ENCODE measurements at places on chromosomes 3 and 15. TPM values are rescaled to one million over a fixed set of nuclear protein-coding genes. Genes with fewer than 3 reads are reported as not detected.

- DNase-seq = no peak
Measured at GRCh38 chr3:194880940-194881925, 195.6 kb downstream of the FAM43A start.

- peak; percentile 65 for DNase-seq
Measured at GRCh38 chr3:129278966-129279906, 566 bp downstream of the HMCES start.

DNA sequence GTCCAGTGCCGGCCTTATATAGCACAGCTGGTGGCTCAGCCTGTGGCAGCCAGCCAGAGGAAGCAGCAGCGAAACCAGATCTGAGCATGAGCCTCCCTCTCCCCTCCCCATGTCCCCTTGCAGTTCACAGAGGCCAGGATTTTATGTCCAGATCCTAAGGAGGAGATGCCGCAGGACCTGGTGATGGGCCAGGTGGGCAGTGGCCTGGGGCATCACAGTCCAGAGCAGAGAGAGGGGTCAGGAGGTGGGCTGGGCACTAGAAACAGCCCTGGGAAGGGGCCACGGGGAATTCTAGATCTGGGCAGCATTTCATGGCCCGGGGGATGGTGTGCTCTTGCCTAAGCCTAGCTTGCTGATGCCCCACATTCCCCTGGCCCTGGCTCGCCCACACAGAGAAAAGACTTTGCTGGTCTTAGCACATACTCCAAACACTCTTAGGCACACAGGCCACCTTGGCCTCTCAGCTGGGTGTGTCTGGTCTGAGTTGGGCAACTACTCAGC lies 259 bp upstream of the CILP start:
- no peak for DNase-seq

DNA sequence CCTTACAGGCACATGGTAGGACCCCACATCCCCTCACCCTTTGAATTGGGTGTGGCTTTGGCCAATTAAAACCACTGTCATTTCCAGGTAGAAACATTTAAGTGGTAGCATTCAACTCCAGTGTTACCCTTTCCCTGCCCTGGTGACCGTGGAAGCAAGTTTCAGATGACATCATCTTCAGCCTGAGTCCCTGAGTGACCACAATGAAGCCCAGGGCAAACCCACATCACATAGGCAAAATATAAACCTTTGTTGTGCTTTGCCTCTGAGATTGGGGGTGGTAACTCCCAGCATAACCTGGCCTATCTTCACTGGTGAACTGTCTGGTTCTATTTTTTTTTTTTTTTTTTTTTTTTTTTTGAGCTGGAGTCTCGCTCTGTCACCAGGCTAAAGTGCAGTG lies 404.0 kb upstream of the WNT5A start:
- peak; percentile 82 for DNase-seq

DNA sequence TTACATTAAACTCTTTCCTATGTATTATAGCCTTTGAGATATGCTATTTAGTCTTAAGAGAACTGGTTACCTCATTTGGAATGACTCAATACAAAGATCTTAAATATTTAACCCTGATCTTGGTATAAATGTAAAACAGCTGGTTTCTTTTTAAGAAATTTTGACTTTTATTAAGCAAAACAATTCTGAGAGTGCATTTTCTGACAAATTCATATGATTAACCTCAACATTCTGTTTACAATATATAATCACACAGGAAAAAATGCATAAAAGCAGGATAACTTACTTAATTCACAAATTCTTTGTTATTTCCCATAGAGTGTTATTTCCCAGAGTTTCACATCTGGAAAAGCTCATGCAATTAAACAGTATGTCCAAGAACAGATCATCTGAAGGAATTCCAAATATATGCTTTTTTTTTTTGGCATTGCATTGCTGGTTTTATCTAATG lies 400.4 kb upstream of the THBS1 start:
- DNase-seq = no peak

GRCh38 chr3:44555723-44556122 lies 730 bp downstream of the ZKSCAN7 start:
- no peak for DNase-seq

GRCh38 chr15:26103002-26103404 lies 239.9 kb upstream of the ATP10A start:
- DNase-seq = peak; percentile 16

- no peak for DNase-seq
Measured at GRCh38 chr3:141076036-141076773, 25.1 kb downstream of the SPSB4 start.

- DNase-seq = no peak
Measured at GRCh38 chr3:83953417-83954089, 1005.2 kb upstream of the CADM2 start.

DNA sequence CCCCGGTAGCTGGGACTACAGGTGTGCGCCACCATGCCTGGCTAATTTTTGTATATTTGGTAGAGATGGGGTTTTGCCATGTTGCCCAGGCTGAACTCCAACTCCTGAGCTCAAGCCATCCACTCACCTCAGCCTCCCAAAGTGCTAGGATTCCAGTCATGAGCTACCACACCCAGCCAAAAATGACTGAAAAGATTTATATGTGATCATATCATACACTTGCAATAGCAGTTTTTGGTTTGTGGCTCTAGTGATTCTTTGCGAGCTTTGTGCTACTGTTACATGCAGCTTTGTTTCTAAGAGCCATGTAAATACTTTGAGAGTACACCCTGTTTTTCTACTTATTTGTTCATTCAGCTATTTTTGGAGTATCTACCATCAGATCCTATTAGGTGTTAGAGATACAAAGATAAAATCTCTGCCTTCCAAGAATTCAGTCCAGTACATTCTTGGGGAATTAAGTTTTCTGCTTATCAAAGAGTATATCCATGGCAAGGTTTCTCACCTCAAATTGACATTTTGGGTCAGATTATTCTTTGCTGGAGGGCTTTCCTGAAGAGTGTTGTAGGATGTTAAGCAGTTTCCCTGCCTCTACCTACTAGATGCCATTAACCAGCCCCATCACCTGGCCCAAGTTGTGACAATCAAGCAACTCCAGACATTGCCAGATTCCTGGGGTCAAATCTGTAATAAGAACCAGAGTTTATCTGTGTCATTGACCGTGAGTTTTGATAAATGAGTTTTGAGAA lies 15.0 kb downstream of the SNAP23 start:
- DNase-seq = no peak

GRCh38 chr15:59991834-59992233 lies 12.3 kb upstream of the FOXB1 start:
- DNase-seq = no peak

- DNase-seq = no peak
Measured at GRCh38 chr3:179842061-179842460, 189.2 kb downstream of the USP13 start.

GRCh38 chr3:135125171-135125801 lies 330.2 kb downstream of the EPHB1 start:
- DNase-seq = no peak

- no peak for DNase-seq
Measured at GRCh38 chr3:41302295-41302694, 103.0 kb downstream of the CTNNB1 start.

DNA sequence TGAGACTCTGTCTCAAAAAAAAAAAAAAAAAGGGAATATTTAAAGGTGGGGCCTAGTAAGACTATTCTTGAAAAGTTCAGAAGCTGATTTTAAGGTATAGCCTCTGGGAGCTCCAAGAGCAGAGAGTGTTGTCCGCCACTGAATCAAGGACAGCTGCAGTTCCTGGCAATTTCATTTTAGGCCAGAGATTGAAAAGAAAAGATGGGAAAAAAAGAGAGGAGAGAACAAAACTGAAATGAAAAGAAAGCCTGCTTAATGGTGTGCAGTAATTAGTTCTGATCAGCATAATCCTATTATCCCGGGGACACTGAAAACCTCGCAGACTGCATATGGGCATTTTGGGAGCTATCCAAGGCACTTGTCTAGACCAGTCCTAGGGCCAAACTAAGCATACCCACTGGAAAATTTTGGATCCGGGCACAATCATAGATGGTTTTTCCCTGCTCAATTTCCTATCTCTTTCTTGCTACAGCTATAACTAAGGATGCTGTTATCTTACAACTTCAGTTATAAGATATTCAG lies 43.2 kb downstream of the EHHADH start:
- DNase-seq = no peak

- DNase-seq = no peak
Measured at GRCh38 chr15:81780966-81781365, 264.9 kb downstream of the MEX3B start.

GRCh38 chr15:41417418-41418195 lies 712 bp downstream of the RTF1 start:
- DNase-seq = no peak

- no peak for DNase-seq
Measured at GRCh38 chr15:76360416-76360815, 23.8 kb downstream of the ISL2 start.

DNA sequence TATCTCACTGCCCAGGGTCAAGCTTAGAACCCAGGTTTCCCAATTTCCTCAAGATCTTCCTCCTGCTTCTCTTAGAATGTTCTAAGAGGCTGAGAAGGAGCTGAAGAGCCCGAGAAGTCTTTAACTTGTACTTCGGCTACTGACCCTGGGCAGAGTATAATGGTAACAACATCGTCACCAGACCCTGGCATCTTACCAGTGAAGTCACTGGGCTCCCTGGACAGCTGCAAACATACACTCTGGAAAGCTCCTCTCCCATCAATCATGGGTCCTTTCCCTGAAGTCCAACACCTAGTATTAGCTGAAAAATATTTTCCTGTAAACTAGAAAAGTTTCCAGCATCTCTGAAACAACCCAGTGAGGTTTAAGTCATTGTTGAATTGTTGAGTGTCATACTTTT lies 22.7 kb downstream of the CPEB1 start:
- no peak for DNase-seq

TSC22D2 gene
- 7.2 TPM for total RNA-seq

ZNF280D gene
- total RNA-seq = 13.5 TPM

TRIM59 gene
- total RNA-seq = 0.04 TPM

IL20RB gene
- total RNA-seq = 61.5 TPM

PLS1 gene
- total RNA-seq = 9.5 TPM

ROBO1 gene
- total RNA-seq = 24.7 TPM

ZPLD1 gene
- total RNA-seq = 0.06 TPM

KCNMB3 gene
- 0.02 TPM for total RNA-seq
